H54 (cell line): ENCODE measurements at places on chromosomes 2 and 18.
A peak's percentile ranks its signal among the peaks of the same experiment; 100 is the strongest.

GRCh38 chr18:55869556-55870501 is 281.8 kb upstream of the TCF4 start:
- no peak for DNase-seq

DNA sequence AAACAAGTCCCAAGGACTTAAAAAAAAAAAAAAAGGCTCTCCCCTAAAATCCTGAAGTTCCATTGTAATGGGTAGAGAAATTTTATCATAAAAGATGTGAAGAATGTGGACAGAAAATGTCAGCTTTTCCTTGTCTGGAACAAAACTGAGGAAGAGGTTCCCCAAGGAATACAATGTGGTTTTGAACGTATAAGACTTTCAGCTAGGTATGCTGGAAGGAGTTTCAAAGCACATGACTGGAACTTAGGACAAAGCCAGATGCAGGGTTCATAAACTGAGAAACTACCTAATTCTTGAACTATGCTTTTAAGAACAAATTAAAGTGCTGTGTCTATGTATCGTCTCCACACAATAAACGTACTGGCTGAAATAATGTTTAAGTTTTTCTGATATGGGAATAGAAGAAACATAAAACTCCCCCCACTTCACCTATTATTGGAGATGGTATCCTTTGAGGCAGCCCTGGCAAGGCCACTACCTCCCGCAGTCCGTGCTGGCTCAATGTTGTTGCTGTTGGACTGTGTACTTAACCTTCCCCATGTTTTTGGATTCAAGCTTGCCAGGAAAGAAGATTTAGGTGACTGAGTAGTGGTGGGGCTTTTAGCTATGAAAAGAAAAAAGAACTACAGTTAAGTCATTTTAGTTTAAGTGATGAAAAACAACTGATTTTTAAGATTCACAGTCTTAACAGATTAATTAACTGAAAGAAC is 84.2 kb upstream of the DNER start:
- no peak for DNase-seq

GRCh38 chr2:140157816-140158215 is 1377.6 kb upstream of the NXPH2 start:
- no peak for DNase-seq

GRCh38 chr18:26383454-26384270 is 157.4 kb downstream of the TAF4B start:
- no peak for DNase-seq

GRCh38 chr2:133424876-133425275 is 143.4 kb downstream of the NCKAP5 start:
- no peak for DNase-seq

DNA sequence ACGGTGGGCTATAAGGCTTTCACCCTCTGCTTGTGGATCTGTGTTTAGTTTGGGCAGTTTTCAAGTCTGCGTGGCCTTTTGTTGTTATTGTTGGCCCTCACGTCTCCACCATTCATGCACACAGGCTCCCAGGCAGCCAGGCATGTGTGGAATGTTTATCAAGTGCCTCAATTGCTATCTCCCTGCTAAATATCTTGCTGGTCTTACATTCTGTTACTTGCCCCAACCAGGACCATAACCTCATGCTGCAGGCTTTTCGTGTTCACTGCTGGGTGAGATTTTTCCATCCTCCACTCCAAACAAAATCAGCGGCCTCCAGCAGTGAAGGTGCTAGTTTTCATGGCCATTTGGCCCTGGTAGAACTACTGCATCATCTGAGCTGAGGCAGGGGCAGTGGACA is 63.0 kb upstream of the DSC1 start:
- DNase-seq: no peak

DNA sequence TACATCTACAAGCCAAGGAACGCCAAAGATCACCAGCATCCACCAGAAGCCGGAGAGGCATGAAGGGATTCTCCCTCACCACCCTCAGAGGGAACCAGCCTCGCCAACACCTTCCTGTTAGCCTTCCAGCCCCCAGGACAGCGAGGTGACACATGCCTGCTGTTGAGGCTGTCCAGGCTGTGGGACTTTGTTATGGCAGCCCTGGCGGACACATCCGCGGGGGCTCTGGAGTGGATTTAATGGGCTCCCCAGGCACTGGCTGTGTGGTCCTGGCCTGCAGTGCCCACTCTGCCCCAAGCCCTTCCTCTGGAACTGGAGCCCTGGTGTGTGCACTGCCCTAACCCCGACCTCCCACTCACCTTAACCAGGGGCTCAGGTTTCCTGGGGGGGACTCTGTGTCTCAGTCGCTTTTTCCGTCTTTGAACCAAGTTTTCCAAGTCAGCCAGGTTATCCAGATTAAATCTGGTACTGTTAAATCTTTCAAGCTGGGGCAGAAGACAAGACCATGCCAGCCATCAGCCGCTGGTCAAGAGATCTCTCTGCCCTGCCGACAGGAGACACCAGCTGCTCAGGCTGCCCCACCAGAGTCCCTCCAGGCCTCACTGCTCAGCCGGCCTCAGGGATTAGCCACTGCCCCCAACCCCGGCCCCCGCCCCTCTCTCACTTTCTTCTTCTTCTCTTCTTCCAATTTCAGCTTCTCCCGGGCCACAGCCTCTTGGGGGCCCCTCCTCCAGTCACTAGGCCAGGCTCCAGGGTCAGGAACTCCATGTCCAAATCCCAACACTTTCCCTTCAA is 1.9 kb downstream of the ANKRD23 start:
- DNase-seq: no peak

- DNase-seq: no peak
These were observed 887.3 kb upstream of the CRIM1 start for GRCh38 chr2:35468245-35468644.

- no peak for DNase-seq
These were observed 421.5 kb upstream of the POU3F3 start for GRCh38 chr2:104432401-104432800.

DNA sequence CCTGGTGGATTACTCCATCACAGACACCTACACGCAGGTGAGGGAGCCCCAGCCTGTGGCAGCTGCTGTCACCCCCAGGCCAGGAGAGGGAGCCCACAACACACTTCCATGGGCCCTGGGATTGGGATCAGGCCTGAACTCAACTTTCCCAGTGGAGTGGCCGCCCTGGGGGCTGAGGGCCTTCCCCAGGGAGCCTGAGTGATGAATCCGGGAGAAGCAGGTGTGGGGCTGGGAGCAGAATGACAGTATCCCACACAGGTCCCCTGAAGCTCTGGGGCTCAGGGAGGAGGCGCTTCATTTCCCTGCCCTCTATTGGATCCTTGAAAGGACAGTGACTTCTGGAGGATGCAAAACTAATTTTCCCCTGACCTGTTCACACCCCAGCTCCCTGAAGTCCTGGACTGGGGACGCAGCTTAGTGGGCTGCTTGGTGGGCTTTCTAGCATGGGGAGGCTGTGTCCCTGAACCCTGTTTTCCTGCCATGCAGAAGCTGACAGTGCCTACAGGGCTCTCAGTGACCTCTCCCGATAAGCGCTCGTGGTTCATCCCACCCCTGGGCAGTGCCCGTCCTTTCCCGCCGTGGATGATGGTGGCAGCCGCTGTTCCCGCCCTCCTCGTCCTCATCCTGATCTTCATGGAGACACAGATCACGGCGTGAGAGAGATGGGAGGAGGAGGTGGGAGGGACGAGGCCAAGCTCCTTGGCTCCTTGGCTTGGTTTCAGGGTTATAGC is 11.0 kb downstream of the SLC4A3 start:
- DNase-seq: peak; percentile 3

GRCh38 chr18:62371436-62371835 is 46.3 kb downstream of the TNFRSF11A start:
- DNase-seq: no peak
